Cardiac muscle cell (in vitro differentiated cells and primary cell): ENCODE measurements at places on chromosomes 11 and 22. TPM values are rescaled to one million over a fixed set of nuclear protein-coding genes. Genes with fewer than 3 reads are reported as not detected.

Gene MS4A6A
- 0.83 TPM in 1 of 2 replicates, not detected in the other for total RNA-seq

GRCh38 chr11:63802637-63803414, 10.4 kb upstream of the SPINDOC start:
- H3K36me3 ChIP-seq = no peaks in the 10 kb centered on the region
- no peaks in the 10 kb centered on the region for H3K4me1 ChIP-seq
- H3K4me3 ChIP-seq = no peak overlapping the region
- no peaks in the 10 kb centered on the region for H3K27me3 ChIP-seq

Gene LGALS12
- total RNA-seq = not detected in 2 replicates

DNA sequence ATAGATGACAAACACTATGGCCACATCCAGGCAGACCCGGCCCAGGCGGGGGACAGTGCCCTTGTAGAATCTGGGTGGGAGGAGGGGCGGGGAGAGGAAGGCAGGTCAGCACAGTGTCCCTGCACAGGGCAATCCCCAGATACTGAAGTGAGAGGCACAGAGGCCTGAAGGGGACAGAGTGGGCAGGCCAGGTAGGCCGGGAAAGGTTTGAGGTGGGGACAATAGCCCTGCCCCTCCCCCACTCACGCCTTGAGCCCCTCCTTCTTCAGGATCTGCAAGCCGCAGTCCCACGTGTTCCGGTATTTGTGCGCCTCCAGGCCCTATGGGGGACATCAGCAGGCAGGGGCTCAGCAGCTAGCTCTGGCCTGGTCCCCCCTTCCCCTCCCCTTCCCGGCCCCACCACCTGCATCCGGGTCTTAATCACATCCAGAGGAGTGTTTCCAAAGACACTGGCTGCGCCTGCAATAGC, 2.3 kb downstream of the SLC25A1 start:
- H3K27me3 ChIP-seq = no peaks in the 10 kb centered on the region
- peak overlapping the region; percentile 14 for H3K27ac ChIP-seq
- no peaks in the 10 kb centered on the region for H3K36me3 ChIP-seq
- H3K4me3 ChIP-seq = no peak overlapping the region

- no peaks in the 10 kb centered on the region for H3K27me3 ChIP-seq
- peaks cover 12% of the 10 kb centered on the region for H3K4me1 ChIP-seq
- DNase-seq = peak; percentile 53
- peaks cover 8% of the 10 kb centered on the region for H3K36me3 ChIP-seq
Observed at GRCh38 chr11:45182902-45183301, 36.5 kb downstream of the PRDM11 start.

DNA sequence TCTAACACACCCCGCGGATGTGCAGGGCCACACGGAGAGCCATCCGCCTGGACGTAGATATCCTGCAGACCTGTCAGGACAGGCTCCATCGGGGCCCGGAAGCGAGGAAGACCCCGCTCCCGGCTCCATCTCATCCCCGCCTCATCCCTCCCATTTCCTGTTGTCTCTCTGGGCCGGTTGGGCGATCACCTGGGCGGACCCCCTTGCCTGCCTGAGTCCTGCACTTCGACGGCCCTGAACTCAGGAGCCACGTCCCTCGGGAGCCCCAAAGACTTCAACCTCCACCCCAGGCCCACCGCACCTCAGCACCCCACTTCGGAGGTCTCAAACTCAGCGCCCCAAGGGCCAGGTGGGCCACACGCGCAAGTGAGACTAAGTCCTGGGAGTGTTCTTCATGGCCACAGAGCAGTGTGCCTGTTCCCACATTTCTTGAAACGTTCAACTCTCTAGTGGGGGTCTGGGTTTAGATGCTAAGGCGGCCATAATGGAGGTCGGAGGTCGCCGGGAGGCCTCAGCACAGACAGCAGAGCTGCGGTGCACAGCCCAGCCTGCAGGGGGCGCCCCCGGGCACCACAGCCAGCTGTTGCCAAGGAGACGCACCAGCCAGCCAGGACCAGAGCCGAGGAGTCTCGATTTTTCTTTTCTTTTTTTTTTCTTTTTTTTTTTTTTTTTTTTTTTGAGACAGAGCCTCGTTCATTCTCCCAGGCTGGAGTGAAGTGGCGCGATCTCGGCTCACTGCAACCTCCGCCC, 26.0 kb upstream of the FADD start:
- no peak overlapping the region for H3K27ac ChIP-seq
- H3K36me3 ChIP-seq = no peaks in the 10 kb centered on the region
- H3K4me3 ChIP-seq = no peak overlapping the region
- no peaks in the 10 kb centered on the region for H3K27me3 ChIP-seq
- no peak for DNase-seq

DNA sequence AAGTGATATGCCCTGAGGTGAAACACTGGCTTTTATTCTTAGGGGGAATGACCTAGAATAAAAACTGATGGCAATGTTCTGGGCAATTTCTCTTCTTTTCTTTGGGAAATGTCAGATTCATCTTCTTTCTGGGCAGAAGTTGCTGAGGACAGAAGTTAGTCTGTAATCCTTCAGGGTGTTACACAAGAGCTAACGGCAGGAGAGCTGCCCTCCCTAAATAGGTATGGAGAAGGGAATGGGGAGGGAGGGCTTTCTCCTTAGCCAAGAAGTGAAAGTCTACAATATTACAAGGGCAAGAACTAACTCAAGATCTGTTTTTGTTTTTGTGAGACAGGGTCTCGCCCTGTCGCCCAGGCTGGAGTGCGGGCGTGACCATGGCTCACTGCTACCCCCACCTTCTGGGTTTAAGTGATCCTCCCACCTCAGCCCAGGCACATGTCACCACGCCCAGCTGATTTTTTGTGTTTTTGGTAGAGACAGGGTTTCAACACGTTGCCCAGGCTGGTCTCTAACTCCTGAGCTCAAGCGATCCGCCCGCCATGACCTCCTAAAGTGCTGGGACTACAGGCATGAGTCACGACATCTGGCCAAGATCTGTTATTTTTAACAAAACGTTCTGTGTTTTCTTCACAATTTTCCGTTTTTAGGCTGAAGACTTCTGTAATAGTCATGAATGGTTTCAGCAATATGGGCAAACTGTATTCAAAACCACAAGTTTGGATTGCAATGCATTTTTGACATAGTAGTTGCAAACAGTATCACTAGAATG, 7.2 kb downstream of the PIWIL4 start:
- H3K4me3 ChIP-seq = no peak overlapping the region
- H3K36me3 ChIP-seq = no peaks in the 10 kb centered on the region
- H3K4me1 ChIP-seq = no peaks in the 10 kb centered on the region
- H3K27me3 ChIP-seq = no peaks in the 10 kb centered on the region
- DNase-seq = peak; percentile 87
- no peak overlapping the region for H3K27ac ChIP-seq

DNA sequence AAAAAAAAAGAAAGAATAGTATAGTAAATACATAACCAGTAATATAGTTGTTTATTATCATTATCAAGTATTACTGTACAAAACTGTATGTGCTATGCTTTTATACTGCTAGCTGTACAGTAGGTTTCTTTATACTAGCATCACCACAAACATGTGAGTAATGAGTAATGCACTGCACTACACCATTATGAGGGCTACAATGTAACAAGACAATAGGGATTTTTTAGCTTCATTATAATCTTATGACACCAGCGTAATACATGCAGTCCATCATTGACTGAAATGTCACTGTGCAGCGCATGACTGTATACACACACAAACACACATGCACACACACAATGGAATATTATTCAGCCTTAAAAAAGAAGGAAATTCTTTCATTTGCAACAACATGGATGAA, 111.5 kb upstream of the ZBED5 start:
- DNase-seq = no peak
- no peaks in the 10 kb centered on the region for H3K27me3 ChIP-seq

DNA sequence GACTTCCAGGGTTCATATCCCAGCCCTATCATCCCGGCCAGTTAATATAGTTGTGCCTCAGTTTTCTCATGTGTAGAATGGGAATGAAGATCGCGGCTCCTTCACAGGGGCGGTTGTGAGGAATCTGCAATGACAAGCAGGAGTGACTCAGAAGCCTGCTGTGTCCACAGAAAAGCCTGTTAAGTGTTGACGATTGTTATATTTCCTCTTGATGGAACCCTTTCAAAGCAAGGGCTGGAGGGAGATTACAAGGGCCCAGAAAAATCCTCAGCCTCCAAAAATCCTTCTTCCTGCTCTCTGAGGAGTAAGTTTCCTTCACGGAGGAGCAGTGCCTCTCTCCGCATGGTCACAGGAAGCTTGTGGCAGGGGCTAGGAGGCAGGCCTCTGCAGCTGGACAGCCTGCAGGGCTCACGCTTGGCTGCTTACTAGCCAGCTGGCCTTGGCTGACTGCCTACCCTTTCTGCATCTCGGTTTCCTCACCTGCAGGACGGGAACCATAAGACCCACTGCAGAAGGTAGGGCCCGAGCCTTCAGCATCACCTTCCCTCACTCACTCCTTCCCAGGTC, 63.4 kb downstream of the CACNG2 start:
- no peaks in the 10 kb centered on the region for H3K4me1 ChIP-seq
- peaks cover 4% of the 10 kb centered on the region for H3K27me3 ChIP-seq
- H3K36me3 ChIP-seq = no peaks in the 10 kb centered on the region
- DNase-seq = no peak
- H3K27ac ChIP-seq = no peak overlapping the region

GRCh38 chr11:8059571-8060011, 21.4 kb upstream of the TUB start:
- H3K27me3 ChIP-seq = no peaks in the 10 kb centered on the region
- no peaks in the 10 kb centered on the region for H3K4me1 ChIP-seq
- no peak overlapping the region for H3K4me3 ChIP-seq
- H3K27ac ChIP-seq = no peak overlapping the region
- no peak for DNase-seq

DNA sequence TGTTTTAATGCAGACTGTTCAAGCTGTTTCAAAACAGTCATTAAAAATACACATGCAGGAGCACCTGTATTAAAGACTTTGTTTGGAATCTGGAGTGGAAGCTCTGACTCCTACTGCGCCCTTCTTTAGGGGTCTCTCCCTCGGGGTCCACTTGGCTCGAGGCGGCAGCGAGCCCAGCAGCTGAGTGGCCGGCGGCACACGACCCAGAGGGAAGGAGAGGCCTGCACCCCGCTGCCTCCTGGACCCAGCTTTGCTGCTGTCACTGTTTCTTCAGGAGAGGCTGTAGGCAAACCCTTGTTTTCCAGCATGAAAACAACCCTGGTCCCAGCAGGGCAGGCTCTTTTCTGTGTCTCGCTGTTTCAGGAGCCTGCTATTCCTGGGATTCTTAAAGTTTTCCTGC, 29.2 kb downstream of the MUC6 start:
- H3K36me3 ChIP-seq = peaks cover 22% of the 10 kb centered on the region
- DNase-seq = no peak
- H3K4me3 ChIP-seq = no peak overlapping the region
- no peaks in the 10 kb centered on the region for H3K27me3 ChIP-seq

Gene KCNK7
- 0.25 TPM in 1 of 2 replicates, not detected in the other for total RNA-seq

GRCh38 chr11:127118811-127119210, 118.2 kb upstream of the KIRREL3 start:
- H3K27ac ChIP-seq = no peak overlapping the region
- H3K27me3 ChIP-seq = no peaks in the 10 kb centered on the region
- H3K4me1 ChIP-seq = peaks cover 8% of the 10 kb centered on the region
- no peaks in the 10 kb centered on the region for H3K36me3 ChIP-seq

DNA sequence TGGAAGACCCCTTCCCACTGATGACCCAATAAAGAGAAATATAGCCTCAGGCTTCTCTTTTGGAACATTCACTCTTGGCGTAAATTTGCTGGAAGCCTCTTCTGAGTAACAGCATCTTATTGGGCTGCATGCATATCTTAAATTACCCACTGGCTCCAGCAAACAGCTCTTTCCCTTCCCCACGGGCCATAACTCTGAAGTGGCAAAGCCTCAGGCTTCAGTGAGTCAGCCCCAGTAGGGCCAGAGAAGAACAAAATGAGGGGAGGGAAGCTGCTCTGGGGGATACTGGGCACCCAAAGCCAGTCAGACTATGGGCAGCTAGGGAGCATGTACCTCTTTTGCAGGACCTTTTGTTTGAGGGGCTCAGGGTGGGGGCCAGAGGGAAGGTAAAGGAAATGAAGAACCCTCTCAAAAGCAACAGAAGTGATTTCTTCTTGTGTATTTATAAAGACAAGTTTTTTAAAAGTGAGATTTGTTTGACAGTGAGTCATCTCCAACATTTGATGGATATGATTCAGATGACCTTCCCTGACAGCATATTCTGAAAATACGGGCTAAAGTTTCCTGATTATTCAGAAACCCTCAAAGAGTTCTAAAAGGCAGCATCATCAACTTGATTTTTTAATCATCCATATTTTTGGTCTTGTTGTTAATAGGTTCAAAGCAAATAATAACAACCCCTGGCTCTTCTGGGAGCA, 203.4 kb downstream of the KIF18A start:
- no peaks in the 10 kb centered on the region for H3K36me3 ChIP-seq
- DNase-seq = no peak
- no peak overlapping the region for H3K4me3 ChIP-seq
- no peaks in the 10 kb centered on the region for H3K27me3 ChIP-seq

DNA sequence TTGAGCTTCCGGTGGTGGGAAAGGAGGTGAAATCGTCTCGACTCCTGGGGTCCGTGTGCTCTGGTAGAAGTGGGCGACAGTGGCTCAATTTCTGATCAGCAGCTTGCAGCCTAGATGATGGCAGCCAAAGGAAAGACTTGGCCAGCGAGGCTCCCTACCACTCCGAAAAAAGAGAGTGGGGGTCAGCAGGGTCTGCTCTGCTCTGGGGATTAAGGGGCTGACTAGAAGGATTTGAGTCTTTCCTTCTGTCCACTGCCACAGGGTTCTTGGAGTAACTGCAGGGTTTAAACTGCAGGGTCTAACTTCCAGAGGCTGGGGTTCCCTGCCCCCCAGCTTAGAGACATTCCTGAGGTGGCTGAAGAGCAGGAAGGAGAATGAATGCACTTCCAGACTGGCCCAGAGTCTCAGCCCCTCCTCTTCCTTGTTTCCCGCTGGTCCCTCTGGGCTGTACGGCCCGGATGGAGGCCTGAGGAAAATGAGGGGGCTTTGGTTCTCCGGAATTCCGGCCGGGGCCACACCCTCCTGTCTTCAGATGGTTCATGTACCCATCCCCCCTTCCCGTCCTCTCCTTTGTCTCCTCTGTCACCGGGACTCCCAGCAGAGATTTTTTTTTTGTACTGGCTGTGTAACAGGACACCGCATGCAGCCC, 907 bp downstream of the SERPINH1 start:
- no peaks in the 10 kb centered on the region for H3K27me3 ChIP-seq
- peak overlapping the region; percentile 64 for H3K4me3 ChIP-seq
- DNase-seq = peak; percentile 53
- peak overlapping the region; percentile 95 for H3K27ac ChIP-seq
- peaks cover 18% of the 10 kb centered on the region for H3K36me3 ChIP-seq

- H3K4me3 ChIP-seq = no peak overlapping the region
- peaks cover 69% of the 10 kb centered on the region for H3K36me3 ChIP-seq
- DNase-seq = no peak
- no peaks in the 10 kb centered on the region for H3K4me1 ChIP-seq
- no peak overlapping the region for H3K27ac ChIP-seq
Observed at GRCh38 chr22:41642331-41643110, 21.4 kb downstream of the XRCC6 start.

DNA sequence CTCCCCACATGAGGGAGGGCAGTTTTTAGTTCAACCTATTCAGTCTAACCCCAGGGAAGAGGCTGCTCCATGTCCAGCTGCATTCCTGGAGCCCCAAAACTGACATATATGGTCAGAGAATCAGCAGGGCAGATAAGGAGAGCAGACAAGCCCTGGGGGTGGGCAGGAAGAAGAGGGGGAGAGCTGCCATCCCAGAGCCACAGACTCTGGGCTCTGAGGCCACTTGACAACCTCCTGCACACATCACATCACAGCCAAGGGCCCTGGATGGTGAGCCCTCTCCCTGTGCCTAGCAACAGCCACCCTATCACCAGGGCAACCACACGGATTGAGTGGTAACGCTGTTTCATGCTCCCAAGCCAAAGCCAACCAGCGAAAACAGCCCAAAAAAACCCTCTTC, 3.1 kb downstream of the ARHGAP1 start:
- DNase-seq = peak; percentile 68
- H3K27me3 ChIP-seq = no peaks in the 10 kb centered on the region
- peaks cover 32% of the 10 kb centered on the region for H3K4me1 ChIP-seq
- peaks cover 6% of the 10 kb centered on the region for H3K36me3 ChIP-seq

Gene VPREB3
- 1.1 and 2.5 TPM in 2 replicates for total RNA-seq

Gene MRPL49
- total RNA-seq = 99.3 and 122 TPM in 2 replicates

Gene PIWIL4
- 1.7 and 1.8 TPM in 2 replicates for total RNA-seq
